ENCODE measurements at places on chromosomes 7 and 10.

DNA sequence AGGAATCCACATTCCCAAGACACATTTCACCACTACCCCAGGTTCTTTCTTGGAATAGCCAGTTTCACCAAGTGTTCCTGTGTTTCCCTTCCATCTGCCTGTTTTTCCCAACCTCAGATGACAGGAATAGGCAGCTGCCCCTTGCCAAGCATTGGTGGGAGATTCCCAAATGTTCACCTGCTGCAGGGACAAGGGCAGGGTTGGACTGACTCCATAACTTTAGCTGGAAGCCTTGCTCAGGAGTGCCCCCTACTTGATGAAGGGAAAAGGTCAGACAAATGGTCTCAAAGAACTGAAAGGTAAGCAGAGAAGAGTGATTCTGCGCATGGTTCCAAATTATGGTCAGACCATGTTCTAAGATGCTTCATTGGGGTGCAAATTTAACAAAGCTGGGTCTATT is 45.1 kb upstream of the LYZL1 start:
- DNase-seq: no peak

GRCh38 chr10:31583293-31583692 is 264.3 kb downstream of the ZEB1 start:
- no peak for DNase-seq

DNA sequence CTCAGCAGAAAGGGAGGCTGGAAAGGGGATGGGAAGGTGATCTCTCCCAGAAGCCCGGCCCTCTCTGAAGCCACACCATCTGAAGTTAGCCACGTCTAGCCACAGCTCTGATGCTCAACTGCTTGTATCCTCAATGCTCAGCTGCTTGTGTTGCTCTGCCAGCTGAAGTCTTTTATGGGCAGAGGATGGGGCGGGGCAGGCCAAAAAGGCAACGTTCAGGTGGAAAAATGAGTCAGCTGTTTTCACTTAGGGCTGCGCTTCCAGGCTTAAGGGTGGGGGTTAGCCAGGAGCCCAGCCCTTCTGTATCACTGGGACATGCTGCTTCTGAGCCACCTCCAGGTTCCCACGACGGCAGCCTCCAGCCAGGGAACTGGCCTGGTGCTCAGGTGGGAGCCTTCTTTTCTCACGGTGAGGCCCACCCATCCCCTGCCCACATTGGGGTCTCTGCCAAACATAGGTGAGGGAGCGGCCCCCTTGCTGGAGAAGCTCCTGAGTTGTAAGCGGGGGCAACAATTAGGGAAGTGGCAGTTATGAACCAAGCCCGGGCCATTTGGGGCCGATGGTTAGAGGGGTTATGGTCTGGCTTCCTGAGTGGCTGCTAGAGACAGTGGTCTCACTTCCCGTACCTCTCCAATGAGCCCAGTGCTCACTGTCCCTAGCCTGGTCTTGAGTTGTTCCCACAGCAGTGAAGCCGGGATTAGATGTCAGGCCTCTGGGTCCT is 44.9 kb upstream of the CNPY1 start:
- no peak for DNase-seq

DNA sequence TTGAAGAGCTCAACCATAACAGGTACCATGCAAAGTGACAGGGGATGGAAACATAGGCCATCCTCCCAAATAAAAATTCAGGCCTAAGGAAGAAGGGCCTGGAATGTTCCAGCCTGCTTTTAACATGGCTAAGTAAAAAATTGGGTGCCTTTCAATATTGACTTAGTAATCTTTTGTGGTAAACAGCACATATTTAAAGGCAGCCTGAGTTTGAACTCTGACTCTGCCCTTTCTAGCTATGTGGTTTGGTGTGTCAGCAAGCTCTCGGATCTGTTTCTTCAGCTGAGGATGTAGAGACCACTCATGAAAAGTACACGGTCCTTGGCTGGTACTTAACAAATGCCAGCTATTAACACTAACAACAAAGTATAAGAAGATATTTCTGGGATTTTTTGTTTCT is 191.8 kb upstream of the CDCA7L start:
- no peak for DNase-seq

- no peak for DNase-seq
Measured at GRCh38 chr10:1626835-1627234, 110.5 kb downstream of the ADARB2 start.

DNA sequence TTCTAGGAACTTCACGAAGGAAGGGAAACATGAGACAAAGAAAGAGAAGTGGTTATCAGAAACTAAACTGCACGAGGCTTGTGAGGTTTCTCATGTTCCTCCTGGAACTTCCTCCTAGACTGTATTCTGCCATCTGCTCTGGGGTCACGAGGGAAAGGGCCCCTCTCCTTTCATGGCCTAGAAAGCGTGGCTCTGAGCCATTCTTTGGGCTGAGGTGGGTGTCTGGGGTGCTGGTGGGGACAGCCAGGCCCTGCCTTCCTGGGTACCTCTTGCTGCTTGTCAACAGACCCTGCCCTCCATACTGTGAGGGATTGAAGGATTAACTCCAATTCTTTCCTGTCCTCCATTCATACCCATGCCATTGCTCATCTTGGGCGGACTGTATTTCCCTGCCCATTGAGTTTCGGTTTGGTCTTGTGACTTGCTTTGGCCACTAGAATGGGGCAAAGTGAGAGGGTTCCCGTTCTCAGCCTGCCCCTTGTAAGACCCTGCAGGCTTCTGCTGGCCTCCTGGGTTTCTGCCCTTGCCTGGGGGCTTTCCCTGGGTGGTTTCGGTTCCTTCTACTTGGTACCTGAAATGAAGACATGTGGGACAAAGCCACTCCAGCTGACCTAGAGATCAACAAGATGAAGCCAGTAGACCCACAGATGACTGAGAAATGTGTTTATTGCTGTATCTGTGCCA is 14.9 kb upstream of the GIMAP8 start:
- DNase-seq: no peak

GRCh38 chr10:103885617-103886016 is 30.2 kb upstream of the SH3PXD2A start:
- no peak for DNase-seq

- DNase-seq: no peak
Measured at GRCh38 chr10:21624951-21625350, 90.9 kb downstream of the MLLT10 start.

DNA sequence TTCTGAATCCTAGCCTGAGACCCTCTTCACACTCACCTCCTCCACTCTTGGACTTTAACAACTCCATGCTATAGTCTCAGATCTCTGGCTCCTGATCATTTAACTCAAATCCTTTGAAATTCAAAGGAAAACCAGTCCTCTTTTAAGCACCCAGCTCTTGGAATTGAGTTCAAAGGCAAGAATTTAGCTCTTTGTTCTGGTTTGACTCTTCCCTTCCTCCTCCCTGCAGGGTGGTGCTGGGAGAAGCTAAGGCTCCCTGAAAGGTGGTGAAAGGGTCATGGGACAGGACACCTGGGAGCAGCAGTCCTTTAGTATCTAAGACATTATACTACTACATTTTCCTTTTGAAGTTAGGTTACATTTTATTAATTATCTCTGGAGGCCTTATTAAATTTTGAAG is 259.4 kb downstream of the CCSER2 start:
- no peak for DNase-seq

GRCh38 chr7:99000196-99000903 is 122.0 kb downstream of the TRRAP start:
- DNase-seq: no peak

Measured in stimulated activated CD4-positive, alpha-beta T cell treated with anti-CD3 and anti-CD28 coated beads, Interleukin-1b, Interleukin-23, amount 100 ng/mL, for 4 hours (primary cell).